ENCODE measurements at places on chromosomes 7 and 10.

GRCh38 chr10:122263971-122264370 is 7.1 kb upstream of the BTBD16 start:
- DNase-seq, result peak; percentile 96

- no peak for DNase-seq
Observed at GRCh38 chr7:11298220-11298619, 324.5 kb downstream of the PHF14 start.

DNA sequence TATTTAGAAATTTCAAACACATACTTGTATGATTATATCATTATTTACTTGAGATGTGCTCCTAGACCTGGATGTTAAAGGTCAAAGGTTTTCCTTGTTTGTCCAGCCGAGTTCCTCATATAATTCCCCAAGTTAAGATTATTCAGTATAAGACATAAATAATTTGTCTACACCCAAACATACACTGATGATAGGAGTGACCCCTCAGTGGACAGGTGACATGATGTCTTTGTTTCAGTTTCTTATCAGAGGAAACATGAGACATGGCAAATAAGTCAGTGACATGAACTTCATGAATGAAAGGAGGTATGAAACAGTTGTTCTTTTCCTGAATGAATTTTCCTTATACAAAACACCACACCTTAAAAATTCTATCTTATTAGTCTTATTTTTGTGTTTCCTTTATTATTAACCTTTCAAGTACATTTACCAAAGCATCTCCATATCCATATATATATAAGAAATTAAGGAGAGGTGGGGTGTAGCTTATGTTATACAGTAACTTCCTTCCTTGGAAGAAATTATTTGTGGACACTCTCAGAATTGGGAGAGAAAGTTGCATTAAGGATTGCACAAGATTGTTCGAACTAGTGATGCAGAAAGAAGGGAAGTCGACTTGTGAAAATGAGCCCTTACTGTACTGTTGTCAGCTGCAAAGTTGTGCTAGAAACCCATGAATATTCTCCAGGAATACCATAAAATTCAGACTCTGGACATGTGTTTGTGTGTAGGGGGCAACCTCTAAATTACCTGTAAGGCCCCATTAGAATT is 60.5 kb downstream of the POM121L12 start:
- DNase-seq, result no peak

- DNase-seq, result no peak
Observed at GRCh38 chr10:105729428-105729827, 1088.3 kb downstream of the SORCS3 start.

DNA sequence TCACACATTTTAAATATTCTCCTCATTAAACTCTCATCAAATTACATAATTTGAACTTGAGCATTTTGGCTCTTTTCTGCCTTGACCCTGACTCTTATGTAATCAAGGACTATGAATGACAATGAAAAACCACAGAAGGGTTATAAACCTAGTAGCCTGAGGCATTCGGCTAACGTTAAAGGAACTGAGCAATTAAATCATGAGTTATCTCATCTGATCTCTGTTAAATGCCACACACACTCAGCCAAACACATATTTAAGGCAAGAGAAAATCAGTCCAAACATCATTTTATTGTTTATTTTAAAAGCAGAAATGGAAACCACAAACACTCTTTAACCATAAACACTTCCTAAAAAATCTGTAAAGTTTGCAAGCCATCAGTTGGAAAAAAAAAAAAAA is 204.3 kb downstream of the DGKI start:
- peak; percentile 82 for DNase-seq

DNA sequence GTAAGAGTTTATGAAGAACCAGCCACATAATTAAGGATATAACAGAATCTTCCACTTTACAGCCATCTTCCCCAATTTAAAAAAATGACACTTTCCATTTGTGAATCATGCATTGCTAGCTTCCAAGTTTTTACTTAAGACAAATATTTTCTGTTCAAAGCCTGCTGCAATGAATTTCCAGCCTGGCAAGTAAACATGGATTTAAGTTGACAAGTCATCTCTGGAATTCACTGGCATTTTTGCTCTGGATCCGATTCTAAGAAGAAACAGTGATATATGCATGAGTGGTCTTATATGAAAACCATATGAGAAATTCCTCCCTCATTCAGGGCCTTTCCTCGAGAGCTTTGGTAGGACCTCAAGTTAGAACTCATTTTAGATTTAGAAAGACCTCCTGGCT is 116.1 kb upstream of the CDCA7L start:
- DNase-seq, result peak; percentile 17

GRCh38 chr7:135207406-135208101 is 3.8 kb downstream of the WDR91 start:
- DNase-seq, result no peak

DNA sequence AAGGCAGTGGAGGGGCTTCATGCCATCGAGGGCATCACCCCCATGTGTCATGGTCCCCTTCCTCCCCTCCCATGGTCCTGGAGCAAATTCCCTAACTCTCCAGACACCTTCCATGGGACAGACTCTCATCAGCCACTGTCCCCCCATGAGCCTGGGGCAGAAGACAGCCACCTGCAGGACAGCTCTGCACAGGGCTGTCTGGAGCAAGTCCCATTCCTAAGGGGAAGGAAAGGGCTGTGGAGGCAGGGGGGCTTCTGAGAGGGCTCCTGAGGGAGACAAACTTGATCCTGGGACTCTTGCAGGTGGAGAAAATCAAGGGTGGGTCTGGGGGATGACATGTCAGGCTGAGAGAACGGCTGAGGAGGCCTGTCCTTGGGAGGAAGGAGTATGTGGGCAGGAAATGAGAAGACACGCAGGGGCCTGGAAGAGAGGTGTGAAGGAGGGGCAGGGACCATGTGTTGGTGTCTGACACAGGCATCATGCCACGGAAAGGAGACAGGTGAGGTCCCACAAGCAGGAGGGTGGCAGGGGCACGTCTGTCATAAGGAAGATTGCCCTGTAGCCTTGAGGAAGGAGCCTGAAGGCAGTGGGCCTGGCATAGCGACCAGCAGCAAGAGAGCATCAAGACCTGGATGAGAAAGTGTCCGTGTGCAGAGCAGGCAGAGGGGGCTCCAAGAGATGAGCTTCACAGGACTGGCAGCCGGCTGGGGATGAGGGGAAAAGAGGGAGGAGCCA is 14.4 kb upstream of the GDF10 start:
- DNase-seq, result no peak

DNA sequence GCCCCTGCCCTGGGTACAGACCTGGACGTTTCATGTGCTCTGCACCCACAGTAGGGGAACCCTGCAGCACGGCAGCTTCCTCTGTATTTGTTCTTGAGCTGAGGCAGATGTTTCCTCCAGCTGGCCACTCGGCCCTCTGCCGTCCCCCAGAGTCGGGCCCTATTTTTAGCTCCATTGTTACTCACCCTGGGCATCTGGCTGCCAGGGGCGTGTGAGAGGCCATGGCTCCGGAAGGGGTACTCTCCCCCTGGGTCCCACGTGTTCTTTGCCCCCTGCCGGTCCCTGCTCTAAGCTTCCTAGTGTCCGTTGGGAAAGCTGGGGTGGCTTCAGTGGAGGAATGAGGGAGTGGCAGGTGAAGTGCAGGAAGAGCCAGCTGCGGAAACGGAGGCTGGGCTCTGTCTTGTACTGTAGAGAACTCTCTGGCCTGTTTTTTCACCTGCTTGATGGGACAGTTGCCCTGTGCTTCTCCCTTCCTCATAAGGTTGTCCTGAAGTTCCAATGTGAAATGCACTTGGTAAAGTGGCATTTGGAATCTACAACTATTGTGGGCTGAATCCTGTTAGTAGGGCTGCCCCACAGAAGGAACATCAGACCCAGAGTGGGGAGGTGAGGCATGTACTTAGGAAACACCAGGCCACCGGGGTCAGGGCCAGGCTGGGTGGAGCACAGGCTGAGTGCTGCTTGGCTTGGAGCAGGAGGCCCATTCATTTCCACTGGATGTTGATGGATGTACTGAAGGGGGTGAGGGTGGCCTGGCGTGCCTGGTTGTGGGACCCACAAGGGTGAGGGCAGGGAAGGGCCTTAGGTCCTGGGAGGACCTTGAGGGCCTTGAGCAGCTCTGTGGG is 30.6 kb downstream of the PALD1 start:
- no peak for DNase-seq

DNA sequence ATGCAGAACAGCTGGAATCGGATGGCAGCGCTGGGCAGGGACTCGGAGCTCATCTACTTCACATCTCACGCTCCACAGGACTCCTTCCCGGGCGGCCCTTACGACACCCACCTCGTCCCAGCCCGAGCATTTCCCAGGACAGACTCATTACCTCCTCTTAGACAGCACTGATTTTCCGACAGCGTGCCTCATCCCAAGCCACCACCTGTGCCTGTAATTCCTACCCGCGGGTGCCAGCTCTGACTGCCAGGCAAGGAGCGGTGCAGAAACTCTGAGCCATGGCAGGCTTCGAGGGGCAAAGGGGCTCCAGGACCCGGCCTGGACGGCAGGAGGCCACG is 25.6 kb downstream of the GPER1 start:
- DNase-seq, result no peak

DNA sequence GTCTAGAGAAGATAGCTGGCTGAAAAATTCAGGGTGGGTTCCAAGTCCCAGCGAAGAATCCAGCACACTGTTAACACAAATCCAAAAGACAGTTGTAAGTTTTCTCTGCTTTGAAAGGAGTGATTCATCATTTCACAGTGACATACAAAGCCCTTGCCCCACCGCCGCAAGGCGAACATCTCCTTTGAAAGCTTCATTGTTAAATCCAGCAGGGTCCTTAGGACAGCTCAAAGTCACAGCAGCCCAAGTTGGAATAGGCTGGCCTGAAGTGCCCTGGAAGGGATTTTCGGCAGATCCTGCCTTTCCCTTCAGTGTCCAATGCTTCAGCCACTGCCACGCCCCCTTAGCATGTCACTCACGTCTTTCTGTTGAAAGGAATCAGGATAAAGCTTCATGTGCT is 526.1 kb downstream of the CALN1 start:
- no peak for DNase-seq

DNA sequence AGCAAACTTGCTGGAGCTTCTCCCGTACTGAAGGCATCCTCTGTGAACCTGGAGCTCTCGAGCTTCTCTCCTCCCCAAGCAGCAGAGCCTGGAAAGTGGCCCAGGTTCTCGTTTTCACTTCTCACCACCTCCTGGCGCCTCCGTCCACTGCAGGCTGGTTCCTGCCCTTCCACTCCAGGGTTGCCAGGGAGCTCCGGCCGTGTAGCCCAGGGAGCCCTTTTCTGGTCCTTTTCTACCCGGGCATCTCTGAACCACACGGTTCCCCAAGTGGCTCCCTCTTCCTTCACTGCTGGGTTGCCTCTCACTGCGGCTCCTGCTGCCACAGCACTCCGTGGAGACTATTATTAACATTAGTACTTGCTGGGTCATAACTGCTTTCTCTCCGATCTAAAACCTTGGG is 208.6 kb upstream of the PPP2R2D start:
- no peak for DNase-seq

GRCh38 chr10:63766745-63767137 is 245.5 kb downstream of the REEP3 start:
- DNase-seq, result peak; percentile 66

GRCh38 chr7:37494926-37495325 is 46.3 kb upstream of the ELMO1 start:
- no peak for DNase-seq

DNA sequence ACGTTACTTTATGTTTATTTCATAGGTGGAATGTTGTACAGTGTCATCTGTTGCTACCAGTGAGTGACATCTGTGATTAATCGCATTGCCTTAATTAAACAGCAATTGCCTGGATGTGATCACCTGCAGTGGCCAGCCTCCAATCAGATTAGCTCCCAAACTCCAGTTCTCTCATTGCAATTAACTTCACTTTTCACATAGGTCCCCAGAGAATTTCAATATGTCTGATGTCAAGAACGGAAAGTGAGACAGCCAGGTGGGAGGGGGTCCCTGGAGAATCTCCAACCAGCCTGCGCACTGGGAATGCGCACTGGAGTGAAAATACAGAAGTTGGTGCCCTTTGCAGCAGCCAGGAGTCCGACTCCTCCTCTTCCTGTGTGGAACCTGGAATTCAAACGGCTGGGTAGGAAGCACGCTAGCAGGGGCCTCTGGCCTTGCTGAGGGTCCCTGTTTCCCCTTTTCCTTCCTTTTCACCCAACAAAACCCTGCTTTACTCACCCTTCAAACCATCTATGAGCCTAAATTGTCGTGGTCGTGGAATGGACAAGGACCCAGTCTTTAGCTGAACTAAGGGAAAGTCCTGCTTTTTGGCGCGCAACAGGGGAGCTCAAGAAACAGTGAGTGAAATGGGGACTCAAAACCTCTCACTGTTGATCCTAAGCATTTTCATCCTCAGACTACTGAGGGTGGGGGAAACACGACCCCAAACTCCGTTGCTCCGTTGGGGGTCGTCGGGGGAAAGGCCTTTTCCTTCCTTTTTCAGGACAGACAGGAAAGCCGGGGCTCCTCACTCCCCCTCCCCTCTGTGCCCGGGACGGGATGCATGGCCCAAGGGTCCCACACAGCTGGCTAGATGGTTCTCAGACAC is 1355.5 kb upstream of the LRRTM3 start:
- DNase-seq, result peak; percentile 62

GRCh38 chr7:28222636-28223035 is 42.0 kb upstream of the JAZF1 start:
- no peak for DNase-seq

DNA sequence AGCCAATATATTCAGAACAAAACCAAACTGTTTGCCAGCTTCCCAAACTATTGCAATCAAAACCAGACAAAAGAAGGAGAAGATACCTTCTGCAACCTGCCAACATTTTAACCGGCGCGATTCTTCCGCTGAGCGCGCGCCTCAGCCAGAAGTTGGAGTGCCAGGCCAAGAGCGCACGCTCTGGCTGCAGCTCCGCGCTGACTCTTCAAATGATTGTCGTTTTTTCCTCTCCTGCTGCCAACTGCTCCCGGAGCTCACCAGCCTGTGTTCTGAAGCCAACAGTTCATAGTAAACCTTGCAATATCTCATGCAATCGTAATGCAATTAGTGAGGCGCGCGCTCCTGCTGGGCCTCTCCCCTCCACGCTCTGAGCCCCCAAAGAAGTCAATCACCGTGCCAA is 259.7 kb upstream of the MGMT start:
- DNase-seq, result no peak

- no peak for DNase-seq
Observed at GRCh38 chr10:121002586-121003205, 151.5 kb downstream of the WDR11 start.

GRCh38 chr7:11120675-11121220 is 147.1 kb downstream of the PHF14 start:
- no peak for DNase-seq

DNA sequence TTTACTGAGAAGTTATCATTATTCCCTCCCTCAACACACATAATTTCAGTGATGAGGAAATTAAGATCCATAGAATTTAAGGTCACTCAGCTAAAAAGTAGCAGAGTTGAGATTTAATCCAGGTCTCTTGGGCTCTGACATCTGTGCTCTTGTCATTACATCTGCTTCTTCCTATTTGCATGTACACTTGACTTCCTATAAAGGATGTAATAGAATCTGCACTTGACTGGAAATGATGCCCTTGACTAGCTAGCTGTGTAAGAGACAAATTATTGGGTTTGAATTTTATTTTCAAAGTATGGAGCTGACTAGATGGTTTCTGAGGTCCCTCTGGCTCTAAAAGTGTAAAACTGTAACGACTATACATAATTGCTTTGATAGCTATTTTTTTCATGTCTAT is 59.5 kb downstream of the AGK start:
- no peak for DNase-seq

Measured in fibroblast of skin of right quadriceps (primary cell).